ENCODE measurements at places on chromosomes 5 and 9.

DNA sequence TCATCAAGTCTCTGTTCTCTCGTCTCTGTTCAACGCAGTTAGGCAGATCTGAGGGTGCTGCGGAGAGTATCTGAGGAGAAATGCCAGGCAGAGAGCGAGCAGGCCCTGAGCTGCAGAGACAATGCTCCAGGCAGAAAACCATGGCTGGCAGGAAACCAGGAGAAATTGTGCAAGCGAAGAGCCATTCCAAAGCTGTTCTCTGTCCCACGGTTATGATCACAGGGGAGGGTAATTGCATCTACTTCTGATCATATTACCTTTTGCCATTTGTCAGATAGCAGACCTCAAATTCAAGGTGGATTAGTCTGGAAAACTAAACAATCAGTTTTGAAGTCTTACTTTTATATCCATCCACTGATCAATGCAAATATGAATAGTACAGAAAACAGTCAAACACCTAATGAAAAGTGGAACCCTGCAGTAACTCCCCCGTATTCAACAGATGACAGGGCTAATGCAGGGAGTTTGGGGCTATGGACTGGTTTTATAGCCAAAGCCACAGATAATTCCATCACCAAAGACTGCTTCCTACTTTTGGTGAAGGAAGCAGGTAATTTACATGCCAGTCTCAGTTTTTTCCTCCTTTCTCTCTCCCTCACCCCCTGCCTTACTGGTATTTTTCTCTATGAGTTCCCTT, 228.0 kb downstream of the DCP2 start:
- DNase-seq, result no peak

- DNase-seq, result no peak
These were observed 287.3 kb upstream of the NUDT12 start for GRCh38 chr5:103849934-103850333.

- DNase-seq, result no peak
These were observed 40.8 kb upstream of the ARRDC3 start for GRCh38 chr5:91423871-91424270.

GRCh38 chr9:89352874-89353649, 34.8 kb downstream of the SECISBP2 start:
- DNase-seq, result no peak

DNA sequence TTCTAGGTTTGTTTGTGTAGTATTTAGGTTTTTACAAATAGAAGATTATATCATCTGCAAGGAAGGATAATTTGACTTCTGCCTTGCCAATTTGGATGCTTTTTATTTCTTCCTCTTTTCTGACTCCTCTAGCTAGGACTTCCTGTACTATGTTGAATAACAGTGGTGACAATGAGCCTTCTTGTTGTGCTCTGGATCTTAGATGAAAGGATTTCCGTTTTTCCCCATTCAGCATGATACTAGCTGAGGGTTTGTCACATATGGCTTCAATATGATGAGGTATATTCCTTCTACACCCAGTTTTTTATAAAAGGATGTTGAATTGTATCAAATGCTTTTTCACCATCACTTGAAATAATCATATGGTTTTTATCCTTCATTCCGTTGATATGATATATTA, 101.4 kb downstream of the FBXO4 start:
- no peak for DNase-seq

DNA sequence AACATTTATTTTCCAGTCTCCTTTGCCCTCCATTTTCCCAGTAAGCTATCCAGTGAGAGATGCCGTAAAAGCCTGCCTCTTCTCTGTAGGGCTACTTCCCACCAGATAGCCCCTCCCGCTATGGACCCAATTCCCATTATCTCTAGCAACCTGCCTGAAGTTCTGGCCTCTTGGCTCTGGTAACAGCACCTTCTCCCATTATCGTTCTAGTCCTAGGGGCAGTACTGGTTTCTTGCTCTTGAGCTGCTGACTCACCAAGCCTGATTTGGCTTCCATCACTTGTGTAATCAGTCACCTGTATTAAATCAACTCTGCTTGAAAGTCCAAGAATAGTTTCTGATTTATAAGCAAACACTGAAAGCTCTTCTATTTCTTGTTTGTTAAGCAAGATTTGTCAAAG, 42.8 kb upstream of the PARP8 start:
- DNase-seq, result no peak

DNA sequence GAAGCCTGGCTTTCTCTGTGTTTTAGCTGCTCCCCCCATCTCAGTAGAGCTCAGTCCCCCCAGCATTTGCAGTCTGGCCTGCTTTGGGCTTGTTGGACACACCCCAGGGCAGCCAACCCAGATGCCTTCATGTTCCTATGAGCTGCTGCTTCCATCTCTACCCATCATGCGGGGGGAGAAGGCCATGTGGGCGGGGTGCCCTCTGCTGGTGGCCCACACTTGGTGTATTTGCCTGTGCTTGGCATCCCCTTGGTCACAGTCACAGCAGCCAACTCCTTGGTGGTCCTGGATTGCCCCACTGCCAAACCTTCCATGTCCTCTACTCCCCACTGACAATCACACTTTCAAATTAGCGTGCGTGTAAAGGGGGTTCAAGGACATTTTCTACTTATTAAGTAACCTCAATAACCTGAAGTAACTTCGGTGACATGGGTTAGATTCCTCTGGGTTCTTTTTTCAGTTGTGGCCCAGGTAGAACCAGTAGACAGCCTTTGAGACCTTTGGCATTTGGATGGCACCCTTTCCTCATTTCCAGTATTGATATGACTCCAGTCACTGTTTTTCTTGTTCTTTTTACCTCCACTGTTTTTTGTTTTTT, 42.8 kb downstream of the SNX30 start:
- DNase-seq, result peak; percentile 10

DNA sequence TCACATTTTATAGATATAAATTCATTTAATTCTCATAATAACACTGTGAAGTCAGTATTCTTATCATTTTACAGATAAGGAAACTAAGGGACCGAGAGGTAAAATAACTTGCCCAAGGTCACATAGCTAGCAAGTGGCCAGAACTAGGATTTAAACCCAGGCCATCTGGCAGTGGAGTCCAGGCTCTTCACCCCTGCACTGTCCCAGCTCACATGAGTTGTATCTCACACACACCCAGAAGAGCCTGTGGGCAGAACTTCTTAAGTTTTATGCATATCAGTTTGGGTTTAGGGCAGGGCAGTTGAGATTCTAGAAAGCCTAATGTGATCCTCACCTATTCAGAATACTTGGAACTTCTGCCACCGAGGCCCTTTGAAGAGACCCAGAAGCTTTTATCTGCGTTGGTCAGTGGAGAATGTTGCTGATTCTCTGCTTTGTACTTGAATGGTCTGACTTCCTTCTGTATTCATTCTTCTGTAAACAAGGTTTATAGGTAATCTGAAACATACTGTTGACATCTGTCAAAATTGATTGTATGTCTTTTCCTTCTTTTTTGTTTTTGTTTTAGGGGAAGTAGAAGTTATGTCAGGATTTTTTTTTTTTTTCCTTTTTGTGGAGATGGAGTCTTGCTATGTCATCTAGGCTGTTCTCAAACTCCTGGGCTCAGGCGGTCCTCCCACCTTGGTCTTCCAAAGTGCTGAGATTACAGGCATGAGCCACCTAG, 75.8 kb downstream of the KIAA1958 start:
- no peak for DNase-seq

GRCh38 chr9:134486596-134486995, 155.0 kb upstream of the COL5A1 start:
- no peak for DNase-seq

- DNase-seq, result no peak
These were observed 68.4 kb downstream of the RASGEF1C start for GRCh38 chr5:180140571-180140970.

- no peak for DNase-seq
These were observed 267.6 kb upstream of the DMRT1 start for GRCh38 chr9:573691-574410.

- DNase-seq, result no peak
These were observed 167.3 kb downstream of the GNAQ start for GRCh38 chr9:77864211-77864889.

DNA sequence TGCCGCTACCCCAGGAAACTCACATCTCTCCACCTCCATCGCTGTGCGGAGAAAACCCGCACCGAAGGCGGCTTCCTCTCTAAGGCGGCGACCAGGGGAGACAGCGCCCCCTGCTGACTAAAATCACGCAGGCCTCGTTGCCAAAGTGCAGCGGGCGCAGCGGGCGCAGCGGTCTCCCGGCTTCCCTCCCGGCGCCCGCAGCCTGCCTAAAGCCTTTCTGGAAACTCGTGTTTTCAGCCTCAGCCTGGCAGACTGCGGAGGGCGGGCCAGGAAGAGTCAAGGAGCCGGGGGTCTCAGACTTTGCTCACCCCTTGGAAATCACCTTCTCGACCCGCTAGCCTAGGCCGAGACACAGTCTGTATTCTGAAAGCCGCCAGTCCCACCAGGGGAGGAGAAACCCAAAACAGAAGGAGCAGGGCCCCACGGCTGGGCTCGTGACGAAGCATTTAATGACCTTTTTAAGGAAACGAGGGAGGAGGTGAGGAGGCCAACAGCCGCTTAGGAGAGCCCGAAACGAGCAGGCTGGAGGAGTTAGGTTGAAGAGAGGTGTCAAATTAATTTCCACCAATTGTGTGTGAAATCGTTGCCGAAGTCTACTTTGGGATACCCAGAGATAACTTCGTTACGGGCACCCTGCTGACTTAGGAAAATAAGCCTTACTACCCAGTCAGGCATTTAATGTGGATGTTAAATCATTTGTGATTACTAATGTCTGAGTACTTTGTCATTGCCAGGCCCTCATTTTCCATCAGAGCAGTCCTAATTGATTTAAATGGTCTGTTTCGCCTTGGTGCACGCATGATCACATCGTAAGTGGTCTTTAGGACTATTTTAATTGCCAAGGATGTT, 7.3 kb upstream of the FOXB2 start:
- DNase-seq, result no peak

- peak; percentile 42 for DNase-seq
These were observed 3.6 kb upstream of the B4GALT1 start for GRCh38 chr9:33170464-33171415.

- DNase-seq, result no peak
These were observed 90.7 kb upstream of the PARP8 start for GRCh38 chr5:50575740-50576139.

GRCh38 chr9:28212979-28213378, 639.7 kb upstream of the C9orf72 start:
- peak; percentile 49 for DNase-seq

DNA sequence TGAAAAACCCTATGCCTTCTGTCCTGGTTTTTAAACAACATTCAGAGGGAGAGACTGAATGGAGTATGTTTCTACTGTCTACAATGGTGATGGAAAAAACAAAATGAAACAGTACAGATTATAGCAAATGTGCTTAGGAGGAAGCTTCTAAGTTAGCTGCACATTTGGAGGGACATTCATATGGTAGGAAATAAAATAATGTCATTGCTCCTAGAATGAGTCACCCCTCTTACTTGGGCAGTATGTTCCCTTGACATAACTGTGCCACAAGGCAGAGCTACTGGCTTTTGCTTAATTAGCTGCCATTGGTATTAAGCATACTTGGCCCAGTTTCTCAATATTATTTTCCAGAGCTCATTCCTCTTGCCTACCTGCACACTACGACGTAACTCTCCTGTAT, 128.9 kb downstream of the GDNF start:
- no peak for DNase-seq

DNA sequence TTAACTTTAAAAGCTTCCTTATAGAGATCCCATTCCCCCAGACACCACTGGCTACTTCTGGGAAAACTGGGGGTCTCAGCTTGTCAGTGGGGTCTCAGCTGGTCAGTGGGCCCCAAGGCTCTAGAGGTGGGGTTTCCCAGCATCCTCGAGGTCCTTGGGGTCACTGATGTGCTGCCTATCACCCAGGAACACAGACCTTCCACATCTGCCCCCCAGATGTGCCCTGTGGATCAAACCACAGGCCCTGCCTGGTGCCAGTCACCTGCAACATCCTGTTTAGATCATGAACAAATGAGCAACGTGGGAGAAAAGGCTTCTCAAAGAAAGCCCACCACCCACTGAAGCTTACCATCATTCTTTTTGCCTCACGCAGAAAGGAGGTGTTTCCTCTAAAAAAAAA, 165.6 kb upstream of the FSTL4 start:
- no peak for DNase-seq

- no peak for DNase-seq
These were observed 209.8 kb upstream of the CTNND2 start for GRCh38 chr5:12114075-12114474.

- no peak for DNase-seq
These were observed 17.7 kb downstream of the ARHGEF37 start for GRCh38 chr5:149598966-149599365.

GRCh38 chr5:179837076-179838011, 16.6 kb downstream of the SQSTM1 start:
- DNase-seq, result no peak

GRCh38 chr9:120904978-120905301, 21.7 kb downstream of the TRAF1 start:
- DNase-seq, result no peak

DNA sequence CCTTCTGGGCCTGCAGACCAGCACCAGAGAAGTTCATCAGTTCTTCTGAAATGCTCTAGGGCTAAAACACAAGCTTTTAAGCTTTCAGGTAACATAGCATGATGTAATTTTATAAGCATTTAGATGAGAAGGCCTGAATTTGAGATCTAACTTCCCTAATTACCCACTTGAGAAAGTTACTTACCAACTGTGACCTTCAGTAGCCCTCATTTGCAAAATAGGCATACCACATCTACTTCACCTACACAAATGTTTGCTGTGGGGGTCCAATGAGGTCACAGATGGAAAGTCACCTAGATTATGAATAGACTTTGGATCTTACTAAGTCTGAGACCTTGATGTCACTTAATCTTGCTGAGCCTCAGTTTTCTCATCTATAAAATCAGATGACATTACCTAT, 36.5 kb downstream of the FBXO10 start:
- no peak for DNase-seq

GRCh38 chr9:120875954-120876841, 790 bp downstream of the PHF19 start:
- peak; percentile 88 for DNase-seq

DNA sequence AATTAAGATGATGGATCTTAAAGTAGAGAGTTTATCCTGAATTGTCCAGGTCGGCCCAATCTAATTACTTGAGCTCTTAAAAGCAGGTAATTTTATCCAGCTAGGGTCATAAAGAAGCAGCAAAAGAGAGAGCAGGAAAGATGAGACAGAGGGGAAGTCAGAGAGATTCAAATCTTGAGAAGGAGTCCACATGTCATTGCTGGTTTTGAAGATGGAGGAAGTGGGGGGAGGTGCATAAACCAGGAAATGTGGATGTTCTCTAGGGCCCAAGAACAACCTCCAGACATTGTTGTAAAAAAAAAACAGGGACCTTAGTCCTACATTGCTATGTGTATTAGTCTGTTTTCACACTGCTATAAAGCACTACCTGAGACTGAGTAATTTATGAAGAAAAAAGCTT, 66.4 kb downstream of the SLCO4C1 start:
- no peak for DNase-seq

DNA sequence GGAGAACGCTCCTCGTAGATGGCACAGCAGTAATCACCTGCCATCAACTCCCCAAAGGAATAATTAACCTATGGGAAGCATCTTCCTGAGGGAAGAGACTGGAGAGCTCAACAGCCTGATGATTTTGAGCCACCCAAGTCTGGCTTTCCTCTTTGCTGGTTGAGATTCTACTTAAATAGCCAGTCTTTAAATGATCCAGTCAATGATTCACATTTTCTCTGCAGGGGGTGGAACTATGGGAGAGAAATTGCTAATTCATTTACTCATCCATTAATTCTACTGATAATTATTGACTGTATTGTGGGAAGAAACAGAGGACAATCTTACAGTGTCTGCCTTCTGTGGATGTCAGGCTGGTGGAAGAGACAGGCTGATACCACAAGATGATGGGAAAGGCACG, 355.0 kb upstream of the PANK3 start:
- no peak for DNase-seq

GRCh38 chr5:1392801-1393565, 48.1 kb upstream of the CLPTM1L start:
- no peak for DNase-seq

- DNase-seq, result no peak
These were observed 18.3 kb upstream of the PHYHD1 start for GRCh38 chr9:128902351-128903078.

Measured in SHP77 treated with DMSO at 0.1 percent for 48 hours (cell line).